IMR-90 (cell line): ENCODE measurements at places on chromosomes 6 and 20. TPM values are rescaled to one million over a fixed set of nuclear protein-coding genes. Genes with fewer than 3 reads are reported as not detected.

DNA sequence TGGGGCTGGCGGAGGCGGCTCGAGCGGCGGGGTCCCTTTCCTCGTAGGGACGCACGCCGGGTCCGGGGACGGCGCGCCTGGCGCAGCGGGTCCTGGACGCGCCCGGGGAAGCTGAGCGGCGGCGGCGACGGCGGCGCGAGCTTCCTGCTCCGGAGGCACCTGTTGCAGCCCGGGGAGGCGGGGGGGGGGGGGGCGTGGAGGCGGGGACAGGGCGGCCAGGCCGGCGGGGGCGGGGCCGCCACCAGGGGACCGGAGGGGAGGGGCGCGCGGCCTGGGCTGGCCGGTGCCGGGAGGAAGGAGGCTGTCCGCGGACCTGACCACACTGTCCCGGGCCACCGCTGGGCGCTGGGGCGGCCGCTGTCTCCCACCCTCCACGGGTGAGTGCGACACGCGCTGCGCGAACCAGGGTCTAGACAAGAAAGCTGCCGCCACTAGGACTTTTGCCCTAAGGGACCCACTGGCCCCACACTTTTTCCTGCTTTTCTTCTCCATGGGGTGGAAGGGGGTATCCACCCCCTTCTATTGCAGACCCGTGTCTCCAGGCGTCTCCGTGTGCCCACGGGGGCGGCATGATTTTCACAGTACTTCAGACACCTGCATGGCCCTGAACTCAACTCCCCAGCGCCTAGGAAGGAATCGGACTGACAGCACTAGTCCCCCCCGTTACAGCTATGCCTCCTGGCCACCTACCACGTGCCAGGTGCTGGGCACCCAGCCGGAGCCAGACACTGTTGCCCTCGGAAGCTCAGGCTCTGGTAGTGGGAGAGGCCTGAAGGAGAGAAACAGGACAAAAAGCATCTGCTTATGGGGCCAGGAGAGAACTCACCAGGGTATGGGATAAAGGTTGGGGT is at the start of gene NFATC2:
Gene NFATC2, minus strand, starts transcription at position 149 of the 851 bp plus-strand sequence. CDS start 220 bp downstream, outside the sequence.
- no peak for DNase-seq

- no peak for DNase-seq
Observed at GRCh38 chr6:47724300-47724699, 25.9 kb downstream of the ADGRF4 start.

- no peak for DNase-seq
Observed at GRCh38 chr6:56571605-56572004, 71.1 kb downstream of the DST start.

DNA sequence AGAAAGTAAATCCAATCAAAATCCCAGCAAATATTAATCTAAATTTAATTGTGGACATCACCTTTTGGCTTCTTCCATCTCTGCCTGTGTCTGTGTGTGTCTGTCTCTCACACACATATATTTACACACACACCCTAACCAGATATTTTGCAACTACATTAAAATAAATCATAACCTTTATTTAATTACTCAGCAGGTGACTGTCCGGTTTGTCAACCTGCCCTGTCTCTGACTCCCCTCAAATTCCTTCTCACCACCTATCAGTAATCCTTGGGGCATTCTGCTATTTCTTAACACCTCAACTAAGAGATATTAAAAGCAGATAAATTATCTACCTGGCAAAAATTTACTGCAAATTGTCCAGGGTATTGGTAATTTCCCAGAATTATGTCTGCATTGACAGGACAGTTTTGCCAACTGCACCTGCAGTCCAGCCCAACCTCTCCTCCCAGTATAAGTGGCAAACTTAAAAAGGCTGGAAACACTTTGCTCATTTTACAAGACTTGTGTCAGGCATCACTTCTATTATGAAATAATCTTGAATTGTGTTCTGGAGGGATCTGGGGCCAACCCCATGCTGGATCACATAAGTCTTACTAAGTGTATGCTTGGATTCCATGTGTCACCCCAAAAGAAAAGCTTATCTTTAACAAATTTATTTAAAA is 216.1 kb downstream of the GMDS start:
- DNase-seq, result no peak

LY6G5C gene
- 0.18 TPM in 1 of 2 replicates, not detected in the other for total RNA-seq

GRCh38 chr20:16005021-16005914 is 568.0 kb downstream of the KIF16B start:
- DNase-seq, result no peak

SULF2 gene
- 0.28 and 0.54 TPM in 2 replicates for total RNA-seq

DNA sequence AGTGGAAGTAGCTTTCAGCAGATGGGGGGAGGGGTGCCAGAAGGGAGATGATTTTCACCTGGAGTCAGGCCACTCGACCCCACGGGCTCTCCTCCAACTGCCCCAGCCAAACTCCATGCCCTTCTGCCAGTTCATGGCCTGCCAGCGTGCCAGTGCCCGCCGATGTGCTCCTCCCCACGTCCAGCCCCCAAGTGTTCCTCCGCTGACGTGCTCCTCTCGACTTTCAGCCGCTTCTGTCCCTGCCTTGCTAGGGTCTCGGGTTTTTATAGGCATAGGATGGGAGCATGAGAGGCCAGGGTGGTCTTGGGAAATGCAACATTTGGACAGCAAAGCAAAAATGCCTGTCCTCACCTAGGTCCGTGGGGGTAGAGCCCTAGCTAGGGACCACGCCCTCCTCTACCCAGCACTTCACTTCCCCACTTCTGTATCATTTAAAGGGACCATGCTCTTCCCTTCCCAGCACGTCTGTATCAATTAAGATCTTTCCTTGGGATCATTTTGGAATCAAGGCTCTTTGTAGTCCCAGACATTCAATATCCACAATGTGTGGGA is 54.4 kb downstream of the PRND start:
- DNase-seq, result no peak

OLIG3 gene
- total RNA-seq, result not detected in 2 replicates

MOG gene
- not detected in 2 replicates for total RNA-seq

DOK5 gene
- 3.9 and 4.2 TPM in 2 replicates for total RNA-seq

- no peak for DNase-seq
Observed at GRCh38 chr20:10510216-10510615, 75.1 kb downstream of the SLX4IP start.

- DNase-seq, result peak; percentile 41
Observed at GRCh38 chr6:143196525-143197225, 136.0 kb downstream of the AIG1 start.

- peak; percentile 76 for DNase-seq
Observed at GRCh38 chr6:165571721-165572132, 91.3 kb downstream of the PDE10A start.

ENPP1 gene
- total RNA-seq, result 38.9 and 39.4 TPM in 2 replicates

- no peak for DNase-seq
Observed at GRCh38 chr6:100850174-100850573, 31.0 kb downstream of the ASCC3 start.

ATF6B gene
- 5.3 and 7.9 TPM in 2 replicates for total RNA-seq

DNA sequence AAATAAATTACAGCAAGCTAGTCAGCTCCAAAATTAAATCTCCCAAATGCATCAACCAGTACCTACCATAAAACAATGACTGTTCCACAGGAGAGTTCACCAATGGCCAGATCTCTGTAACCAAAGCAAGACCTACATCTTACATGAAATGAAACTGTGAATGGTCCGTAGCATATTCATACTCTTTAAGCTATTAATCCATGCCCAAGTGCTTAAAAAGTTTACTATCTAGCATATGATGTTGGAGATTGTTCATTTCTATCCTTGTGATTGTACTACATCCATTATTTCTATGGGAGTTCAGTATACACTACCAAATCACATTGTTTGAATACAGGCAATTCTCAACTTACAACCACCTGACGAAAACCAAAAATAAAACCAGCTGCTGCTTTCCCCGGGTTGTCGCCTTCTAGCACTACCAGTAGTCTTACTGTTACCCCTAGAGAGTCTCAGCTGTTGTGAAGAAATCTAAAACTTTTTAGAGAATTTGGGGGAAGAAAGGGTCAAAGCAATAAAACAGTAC is 38.0 kb downstream of the HIVEP2 start:
- DNase-seq, result no peak
